A673 (cell line): ENCODE measurements at places on chromosomes 7 and 10.

DNA sequence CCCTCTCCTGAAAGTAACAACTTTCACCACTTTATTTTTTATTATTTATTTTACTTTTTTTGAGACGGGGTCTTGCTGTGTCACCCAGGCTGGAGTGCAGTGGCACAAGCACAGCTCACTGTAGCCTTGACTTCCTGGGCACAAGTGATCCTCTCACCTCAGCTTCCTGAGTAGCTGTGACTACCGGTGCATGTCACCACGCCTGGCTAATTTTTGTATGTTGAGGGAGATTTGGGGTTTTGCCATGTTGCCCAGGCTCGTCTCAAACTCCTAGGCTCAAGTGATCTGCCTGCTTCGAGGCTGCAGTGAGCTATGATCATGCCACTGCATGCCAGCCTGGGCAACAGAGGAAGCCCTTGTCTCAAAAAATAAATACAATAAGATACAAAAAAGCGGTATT lies 14.9 kb upstream of the SLIT1 start:
- DNase-seq, result no peak

- no peak for DNase-seq
These were observed 9.3 kb upstream of the MYL7 start for GRCh38 chr7:44150466-44150832.

DNA sequence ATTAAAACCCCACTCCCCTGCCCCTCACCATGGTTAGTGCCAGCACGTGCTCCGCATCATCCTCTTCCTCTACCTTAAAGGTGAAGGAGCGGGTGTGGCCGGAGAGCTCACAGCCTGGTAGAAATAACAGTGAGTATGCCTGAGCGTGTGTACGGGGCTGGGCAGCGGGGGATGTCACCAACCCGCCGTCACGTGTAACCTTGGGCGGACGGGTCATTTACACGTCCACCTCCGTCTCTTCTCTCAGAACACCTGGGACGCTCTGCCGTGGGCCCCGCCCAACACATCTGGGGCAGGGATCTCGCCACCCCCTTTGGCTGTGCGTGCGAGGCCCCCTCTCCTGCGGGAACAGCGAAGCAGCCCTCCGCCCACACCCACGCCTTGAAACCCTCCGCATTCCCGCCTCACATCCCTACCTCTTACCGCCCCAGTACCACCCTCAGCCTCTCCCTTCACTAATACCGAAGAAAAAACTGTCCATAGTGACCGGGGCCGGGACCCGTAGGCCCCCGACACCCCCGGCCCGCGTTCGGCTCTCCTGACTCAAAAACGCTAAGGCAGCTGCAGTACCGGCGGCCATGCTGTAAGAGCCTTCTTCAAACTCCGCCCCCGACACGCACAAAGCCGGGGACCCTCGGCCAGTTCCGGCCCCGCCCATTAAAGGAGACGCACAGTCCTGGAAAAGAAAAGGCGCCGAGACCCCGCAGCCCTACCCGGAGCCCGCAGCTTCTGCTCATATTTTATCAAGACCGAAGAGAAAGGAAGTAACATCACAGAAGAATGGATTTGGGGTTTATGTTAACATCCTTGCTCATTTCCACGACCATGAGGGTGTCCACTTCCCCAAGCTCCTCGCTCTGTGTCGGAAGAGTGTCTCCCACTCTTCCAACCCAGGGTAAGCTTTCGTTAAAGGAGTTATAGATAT lies at the start of gene NPM3:
Gene NPM3, minus strand, starts transcription at position 636 of the 925 bp plus-strand sequence. Its CDS starts 56 bp downstream, at position 580.
- DNase-seq, result peak; percentile 94

DNA sequence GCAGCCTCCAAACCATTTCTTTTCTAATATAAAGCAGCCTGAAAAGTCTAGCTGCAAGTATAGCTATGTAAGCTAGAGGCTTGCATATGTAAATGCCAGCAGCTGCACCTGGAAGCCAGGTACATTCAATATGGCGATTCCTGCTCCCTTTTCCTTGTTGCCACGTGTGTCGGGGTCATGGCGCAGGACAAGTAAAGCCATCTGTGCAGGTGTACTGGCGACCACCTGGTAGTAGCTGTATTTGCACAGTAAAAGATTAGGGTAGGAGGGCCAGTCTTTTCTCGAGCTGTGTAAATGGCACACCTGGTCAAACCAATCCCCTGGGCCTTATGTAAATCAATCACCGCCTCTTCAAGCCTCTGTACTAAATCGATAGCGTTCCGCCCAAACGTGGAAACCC lies 484.5 kb downstream of the MAGI2 start:
- no peak for DNase-seq

DNA sequence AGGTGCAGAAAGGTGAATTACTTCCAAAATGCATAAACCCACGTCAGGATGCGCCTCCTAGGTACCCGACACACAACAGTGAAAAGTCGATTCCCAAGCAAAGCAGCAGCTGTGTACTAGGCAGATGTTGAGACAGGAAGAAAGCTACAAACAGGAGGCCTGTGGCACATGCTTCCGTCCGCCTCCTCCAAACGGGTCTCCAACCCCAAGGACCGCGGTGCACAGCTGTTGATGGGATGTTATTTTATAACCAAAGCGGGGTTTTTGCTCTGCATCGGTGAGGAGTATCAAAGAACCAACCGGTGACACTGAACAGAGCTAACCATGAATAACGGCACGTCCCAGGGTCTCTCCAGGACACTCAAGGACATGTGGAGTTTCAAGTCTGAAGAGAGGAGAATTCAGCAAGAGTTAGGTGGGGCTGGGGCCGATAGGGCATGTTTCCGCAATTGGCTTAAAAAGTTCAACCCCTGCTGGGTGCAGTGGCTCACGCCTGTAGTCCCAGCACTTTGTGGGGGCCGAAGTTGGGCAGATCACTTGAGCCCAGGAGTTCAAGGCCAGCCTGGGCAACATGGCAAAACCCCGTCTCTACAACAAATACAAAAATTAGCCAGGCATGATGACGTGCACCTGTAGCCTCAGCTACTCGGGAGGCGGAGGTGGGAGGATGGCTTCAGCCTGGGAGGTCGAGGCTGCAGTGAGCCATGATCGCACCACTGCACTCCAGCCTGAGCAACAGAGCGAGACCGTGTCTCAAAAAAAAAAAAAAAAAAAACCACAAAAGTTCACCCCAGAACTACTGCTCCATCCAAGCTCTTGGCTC lies 108.0 kb downstream of the SMURF1 start:
- DNase-seq, result no peak

DNA sequence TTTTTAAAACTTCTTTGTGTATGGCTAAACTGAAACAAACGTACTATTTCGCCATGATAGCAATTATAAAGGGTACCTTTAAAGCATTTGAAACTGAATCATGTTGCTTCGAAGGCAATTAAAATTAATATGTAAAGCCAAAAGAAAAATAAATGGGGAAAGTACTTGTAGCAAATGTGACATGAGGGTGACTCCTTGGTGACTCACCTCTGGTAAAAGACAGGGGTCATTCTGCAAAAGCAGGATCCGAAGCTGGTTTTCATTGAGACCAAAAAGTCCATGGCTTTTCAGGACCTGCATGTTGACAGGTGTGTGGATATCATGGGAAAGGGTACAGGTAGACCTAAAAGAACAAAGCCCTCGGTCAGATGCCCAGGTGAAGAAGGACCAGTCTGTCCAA lies 1.5 kb downstream of the ZC3HAV1L start:
- no peak for DNase-seq

GRCh38 chr10:536371-536925 lies 153.0 kb downstream of the DIP2C start:
- no peak for DNase-seq

DNA sequence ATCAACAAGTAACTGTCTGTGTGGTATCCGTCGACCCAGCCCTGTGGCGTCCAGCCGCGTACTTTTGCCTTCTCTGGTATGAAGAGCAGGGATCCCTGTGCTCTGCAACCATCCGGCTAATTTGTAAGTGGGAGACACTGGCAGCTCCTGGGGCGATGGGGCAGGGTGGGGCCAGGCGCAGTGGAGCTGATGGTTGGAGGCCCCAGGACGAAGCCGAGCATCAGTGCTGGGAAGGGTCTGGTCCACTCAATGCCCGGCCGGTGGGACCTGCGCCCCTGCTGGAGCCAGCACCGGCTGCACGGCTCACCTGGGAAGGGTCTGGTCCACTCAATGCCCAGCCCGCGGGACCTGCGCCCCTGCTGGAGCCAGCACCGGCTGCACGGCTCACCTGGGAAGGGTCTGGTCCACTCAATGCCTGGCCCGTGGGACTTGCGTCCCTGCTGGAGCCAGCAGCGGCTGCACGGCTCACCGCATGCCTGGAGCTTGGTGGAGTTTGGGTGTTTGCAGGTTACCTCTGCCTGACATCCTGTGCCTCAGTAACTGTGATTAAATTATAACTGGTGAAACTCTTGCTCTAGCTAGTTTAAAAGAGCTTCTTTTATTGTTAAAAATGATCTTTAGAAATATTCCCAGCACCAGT lies 96.1 kb downstream of the NKX6-2 start:
- DNase-seq, result no peak

DNA sequence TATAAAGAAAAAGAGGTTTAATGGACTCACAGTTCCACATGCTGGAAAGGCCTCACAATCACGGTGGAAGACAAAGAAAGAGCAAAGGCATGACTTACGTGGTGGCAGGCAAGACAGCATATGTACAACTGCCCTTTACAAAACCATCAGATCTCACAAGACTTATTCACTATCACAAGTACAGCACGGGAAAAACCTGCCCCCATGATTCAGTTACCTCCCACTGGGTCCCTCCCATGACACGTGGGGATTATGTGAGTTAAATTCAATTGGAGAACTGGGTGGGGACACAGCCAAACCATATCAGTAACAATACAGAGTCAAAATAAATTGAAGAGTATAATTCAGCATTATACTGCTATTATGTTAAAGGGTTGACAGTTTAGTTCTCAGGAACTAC lies 37.8 kb downstream of the RNLS start:
- DNase-seq, result no peak

DNA sequence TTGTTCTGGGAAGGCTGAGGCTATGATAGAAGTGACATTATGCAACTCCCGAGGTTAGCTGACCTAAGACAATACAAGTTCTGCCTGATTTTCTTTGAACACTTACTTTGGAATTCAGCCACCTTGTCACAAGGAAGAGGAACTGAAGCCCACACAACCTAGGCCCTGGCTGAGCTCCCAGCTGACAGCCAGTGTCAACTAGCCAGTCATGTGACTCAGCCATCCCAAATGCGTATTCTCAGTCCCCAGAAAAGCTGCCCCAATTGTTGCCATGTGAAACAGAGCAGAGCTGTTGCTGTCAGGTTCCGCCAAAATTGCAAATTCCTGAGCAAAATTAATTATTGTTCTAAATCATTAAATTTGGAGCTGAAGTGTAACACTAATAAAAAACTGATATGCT lies 1010.0 kb downstream of the XPNPEP1 start:
- DNase-seq, result no peak

- DNase-seq, result no peak
These were observed 5.5 kb upstream of the H2AZ2 start for GRCh38 chr7:44853391-44853790.

GRCh38 chr7:44309271-44310091 lies 15.9 kb downstream of the CAMK2B start:
- peak; percentile 33 for DNase-seq

- DNase-seq, result no peak
These were observed 502.7 kb upstream of the PODXL start for GRCh38 chr7:132059141-132059540.

GRCh38 chr7:53315981-53316380 lies 280.5 kb downstream of the POM121L12 start:
- no peak for DNase-seq

DNA sequence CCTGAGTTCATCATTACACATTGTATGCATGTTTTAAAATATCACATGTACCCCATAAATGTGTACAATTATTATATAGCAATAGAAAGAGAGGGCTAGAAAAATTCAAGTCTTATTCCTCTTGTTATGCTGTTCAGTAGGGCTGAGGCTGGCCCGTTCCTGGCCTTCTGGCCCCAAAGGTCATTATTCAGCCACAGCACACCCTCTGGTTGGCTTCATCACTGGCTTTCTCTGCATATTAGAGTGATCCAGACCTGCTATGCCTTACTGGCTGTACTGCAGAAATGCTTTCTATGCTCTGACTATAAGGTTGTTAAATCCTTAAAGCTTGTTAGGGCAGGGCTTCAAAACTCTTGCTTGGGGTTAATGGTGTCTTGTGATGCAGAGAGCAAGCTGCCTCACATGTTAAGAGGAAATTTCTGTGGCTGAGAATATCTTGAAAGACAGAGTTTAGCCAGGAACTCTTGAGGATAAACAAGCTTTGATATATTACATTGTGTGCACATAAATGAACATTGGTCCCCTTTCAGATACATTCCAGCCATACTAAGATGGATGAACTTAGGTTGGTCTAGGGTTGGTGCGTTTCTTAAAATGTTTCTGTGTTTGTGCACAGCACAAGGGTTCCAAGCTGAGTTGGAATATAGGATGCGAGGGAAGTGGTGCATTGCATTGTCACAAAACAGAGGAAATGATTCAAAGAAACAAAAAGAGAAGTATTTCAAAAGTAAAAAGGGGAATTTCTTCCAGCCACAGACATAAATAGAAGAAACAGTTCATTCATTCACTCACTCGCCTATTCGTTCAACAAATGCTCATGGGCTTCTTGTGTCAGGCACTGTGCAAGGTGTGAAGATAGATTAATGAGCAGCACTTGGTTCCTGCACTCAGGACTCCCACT lies 61.6 kb upstream of the WDR11 start:
- DNase-seq, result no peak

DNA sequence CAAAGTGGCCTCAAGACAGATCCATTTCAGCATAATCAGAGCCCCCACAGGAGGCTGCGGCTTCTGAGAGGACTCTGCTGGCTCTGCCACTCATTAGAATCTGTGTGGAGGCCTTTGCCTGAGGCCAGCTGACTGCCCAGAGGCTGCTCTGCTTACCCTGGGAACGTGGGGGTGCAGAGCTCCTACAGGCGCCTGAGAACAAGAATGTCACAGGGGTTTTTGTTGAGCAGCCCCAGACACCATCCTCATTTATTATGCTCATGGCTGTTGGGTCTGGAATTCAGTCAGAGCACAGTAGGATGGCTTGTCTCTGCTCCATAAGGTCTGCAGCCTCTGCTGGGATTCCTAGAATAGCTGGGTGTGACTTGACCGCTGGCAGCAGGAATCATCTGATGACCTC lies 101.8 kb upstream of the GDF10 start:
- DNase-seq, result no peak

GRCh38 chr10:122298598-122299301 lies 27.7 kb downstream of the BTBD16 start:
- peak; percentile 79 for DNase-seq

DNA sequence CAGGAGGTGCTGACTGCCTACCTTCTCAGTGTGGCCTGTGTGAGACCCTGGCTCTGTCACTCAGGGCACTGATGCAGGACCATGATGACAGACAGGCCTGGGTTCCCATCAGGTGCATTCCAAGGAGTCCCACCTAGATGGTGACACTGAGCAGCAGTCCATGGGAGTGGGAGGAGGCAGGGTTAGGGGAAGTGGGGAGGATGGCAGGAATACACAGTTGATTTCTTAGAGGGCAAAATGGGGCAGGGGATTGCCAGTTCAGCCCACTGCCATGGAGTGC lies 155.0 kb downstream of the SH3PXD2A start:
- DNase-seq, result no peak

- no peak for DNase-seq
These were observed 48.8 kb upstream of the SLC35B4 start for GRCh38 chr7:134365341-134366054.

DNA sequence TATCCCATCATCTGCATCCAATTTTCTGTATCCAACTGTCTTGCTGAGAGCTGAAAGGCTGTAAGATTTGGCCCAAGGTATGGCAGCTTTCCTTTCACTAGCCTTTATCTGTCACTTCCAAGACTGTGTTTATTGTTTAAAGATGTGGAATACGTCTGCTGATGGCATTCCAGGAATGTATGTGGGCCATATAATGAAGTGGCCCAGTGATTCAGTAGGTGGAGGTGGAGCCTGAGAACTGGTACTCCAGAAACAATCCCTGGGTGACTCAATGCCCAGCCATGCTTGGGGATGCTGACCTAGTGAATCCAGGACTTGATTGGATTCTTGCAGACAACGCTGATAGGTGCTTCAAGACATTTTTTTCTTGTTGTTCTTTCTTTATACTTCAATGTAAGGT lies 13.5 kb downstream of the NEUROD6 start:
- no peak for DNase-seq
